ENCODE measurements at places on chromosomes 11 and 22.

GRCh38 chr11:20368438-20368837 lies 4.9 kb downstream of the HTATIP2 start:
- H3K36me3 ChIP-seq = 0 out of 2 replicates have a peak, but pooled peaks cover 1% of the 10 kb centered on the region
- DNase-seq = no peak
- H3K4me1 ChIP-seq = peaks cover 17% of the 10 kb centered on the region
- peak overlapping the region; percentile 26 for H3K27ac ChIP-seq
- no peak overlapping the region for H3K4me3 ChIP-seq
- no peaks in the 10 kb centered on the region for H3K27me3 ChIP-seq

GRCh38 chr11:65646958-65647701 lies 9.2 kb downstream of the SIPA1 start:
- no peak overlapping the region for H3K27ac ChIP-seq
- peaks cover 14% of the 10 kb centered on the region for H3K36me3 ChIP-seq
- no peaks in the 10 kb centered on the region for H3K27me3 ChIP-seq
- H3K4me3 ChIP-seq = no peak overlapping the region

GRCh38 chr22:25472382-25472781 lies 92.1 kb upstream of the GRK3 start:
- DNase-seq = no peak
- H3K27me3 ChIP-seq = no peaks in the 10 kb centered on the region
- peaks cover 5% of the 10 kb centered on the region for H3K4me1 ChIP-seq

GRCh38 chr11:72308226-72309073 lies 64.5 kb upstream of the PHOX2A start:
- DNase-seq = peak; percentile 98
- H3K27me3 ChIP-seq = no peaks in the 10 kb centered on the region
- no peak overlapping the region for H3K4me3 ChIP-seq

- H3K27ac ChIP-seq = peak overlapping the region; percentile 17
- no peaks in the 10 kb centered on the region for H3K27me3 ChIP-seq
- H3K4me3 ChIP-seq = no peak overlapping the region
- DNase-seq = peak; percentile 82
- H3K36me3 ChIP-seq = peaks cover 25% of the 10 kb centered on the region
Measured at GRCh38 chr11:74257959-74258553, 53.4 kb downstream of the P4HA3 start.

DNA sequence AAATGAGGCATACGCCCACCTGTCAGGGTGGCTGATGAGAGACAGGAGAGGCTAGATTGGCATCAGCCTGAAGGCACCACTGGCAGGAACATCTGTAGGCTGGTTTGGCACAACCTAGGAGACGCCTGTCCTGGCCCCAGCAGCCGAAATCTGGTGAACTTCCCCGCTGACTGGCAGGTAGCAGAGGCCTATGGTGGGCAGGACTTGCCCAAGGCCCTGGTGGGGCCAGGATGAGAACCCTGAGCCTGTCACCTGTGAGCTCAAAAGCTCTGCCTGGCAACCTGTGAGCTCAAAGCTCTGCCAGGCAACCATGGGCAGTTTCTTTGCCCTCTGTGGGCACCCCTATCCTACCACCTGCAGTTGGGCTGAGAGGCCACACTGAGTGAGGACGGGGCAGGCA lies 2.5 kb downstream of the DERL3 start:
- DNase-seq = no peak
- no peak overlapping the region for H3K27ac ChIP-seq
- H3K4me3 ChIP-seq = no peak overlapping the region

DNA sequence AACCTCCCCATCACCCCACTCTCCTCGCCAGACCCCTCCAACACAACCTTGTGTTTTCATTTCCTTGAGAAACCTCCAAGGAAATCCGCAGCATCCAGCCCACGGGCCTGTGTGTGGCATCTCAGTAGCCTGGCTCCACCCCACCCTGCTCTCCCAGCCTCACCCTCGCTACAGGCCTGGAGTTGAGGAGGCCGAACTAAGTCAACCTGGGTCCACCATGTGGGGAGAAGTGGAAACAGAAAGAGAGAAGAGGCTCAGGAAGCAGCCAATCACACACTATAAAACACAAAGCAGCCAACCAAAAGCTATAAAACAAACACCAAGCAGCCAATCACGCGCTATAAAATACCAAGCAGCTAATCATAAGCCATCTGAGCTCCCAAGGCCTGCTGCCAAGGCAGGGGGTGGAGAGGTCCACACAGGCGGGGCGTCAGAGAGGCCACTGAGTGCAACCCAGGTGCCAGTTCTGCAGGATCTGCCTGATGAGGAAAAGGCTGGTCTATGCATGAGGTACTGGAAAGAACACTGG lies 72.0 kb downstream of the MICAL3 start:
- no peaks in the 10 kb centered on the region for H3K36me3 ChIP-seq
- DNase-seq = no peak
- H3K4me3 ChIP-seq = no peak overlapping the region
- no peaks in the 10 kb centered on the region for H3K27me3 ChIP-seq
- peaks cover 10% of the 10 kb centered on the region for H3K4me1 ChIP-seq

- H3K27ac ChIP-seq = no peak overlapping the region
- H3K27me3 ChIP-seq = no peaks in the 10 kb centered on the region
- H3K4me3 ChIP-seq = no peak overlapping the region
- peak; percentile 16 for DNase-seq
- no peaks in the 10 kb centered on the region for H3K36me3 ChIP-seq
Measured at GRCh38 chr11:111476366-111476765, 35.8 kb downstream of the BTG4 start.

DNA sequence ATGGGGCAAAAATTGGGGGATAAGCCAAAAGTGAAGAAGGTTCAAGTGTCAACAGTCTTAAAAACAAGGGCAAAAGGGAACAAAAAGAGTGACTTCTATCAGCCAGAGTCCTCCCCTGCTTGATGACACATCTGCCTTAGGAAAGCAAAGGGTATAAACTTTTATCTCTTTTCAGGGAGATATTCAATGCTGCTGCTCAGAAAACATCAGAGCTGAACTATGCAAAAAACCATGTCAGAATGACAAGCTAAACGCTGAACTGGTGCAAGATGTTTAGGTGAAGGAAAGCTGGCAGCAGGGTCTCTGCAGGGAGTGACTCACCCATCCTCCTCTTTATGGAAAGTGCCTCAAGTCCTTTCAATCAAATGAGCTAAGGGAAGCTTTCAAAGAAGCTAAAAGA lies 24.7 kb downstream of the ALG9 start:
- H3K4me1 ChIP-seq = peaks cover 7% of the 10 kb centered on the region
- DNase-seq = peak; percentile 92
- H3K4me3 ChIP-seq = no peak overlapping the region

DNA sequence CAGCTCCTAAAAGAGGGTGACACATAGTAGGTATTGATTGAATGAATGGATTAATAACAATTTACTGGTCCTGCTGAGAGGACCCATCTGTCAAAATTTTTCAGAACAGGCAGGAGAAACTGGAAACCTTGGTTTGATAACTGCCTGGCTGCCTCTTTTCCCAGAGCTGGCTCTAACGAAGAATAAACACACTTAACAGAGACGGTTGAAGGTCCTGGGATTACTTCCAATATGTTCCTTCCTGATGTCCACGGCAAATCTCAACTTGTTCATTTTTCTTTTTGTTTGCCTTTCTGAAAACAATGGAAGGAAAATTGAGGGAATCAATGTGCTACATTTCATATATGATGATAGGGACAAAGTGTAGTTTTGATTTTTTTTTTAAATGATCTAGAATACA lies 76.5 kb upstream of the SYT13 start:
- DNase-seq = no peak
- H3K4me1 ChIP-seq = no peaks in the 10 kb centered on the region
- peaks cover 17% of the 10 kb centered on the region for H3K27me3 ChIP-seq

- H3K27ac ChIP-seq = no peak overlapping the region
- DNase-seq = no peak
- H3K27me3 ChIP-seq = peaks cover 32% of the 10 kb centered on the region
- no peak overlapping the region for H3K4me3 ChIP-seq
- no peaks in the 10 kb centered on the region for H3K36me3 ChIP-seq
- no peaks in the 10 kb centered on the region for H3K4me1 ChIP-seq
Measured at GRCh38 chr22:22137891-22138290, 106.7 kb upstream of the VPREB1 start.

- peak; percentile 76 for DNase-seq
- H3K4me3 ChIP-seq = no peak overlapping the region
- H3K27ac ChIP-seq = peak overlapping the region; percentile 63
- H3K27me3 ChIP-seq = no peaks in the 10 kb centered on the region
- no peaks in the 10 kb centered on the region for H3K36me3 ChIP-seq
Measured at GRCh38 chr22:18056161-18056666, 21.6 kb upstream of the PEX26 start.

DNA sequence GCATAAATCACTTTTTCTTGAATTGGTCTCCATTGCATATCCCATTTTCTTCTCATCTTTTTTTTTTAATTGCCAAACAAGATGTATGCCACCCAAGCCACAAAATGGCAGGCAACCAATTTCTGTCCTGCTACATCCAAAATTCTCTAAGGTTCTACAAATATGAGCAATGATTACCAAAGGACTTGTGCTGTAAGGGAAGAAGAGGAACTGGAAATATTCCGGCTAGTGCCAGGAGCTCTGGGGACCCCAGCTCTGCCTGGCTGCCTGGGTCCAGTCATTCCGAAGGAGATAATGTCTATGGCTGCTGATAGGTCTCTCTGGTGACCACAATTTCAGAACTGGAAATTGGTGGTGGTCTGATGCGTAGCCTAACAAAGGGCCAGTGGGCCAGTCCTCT lies 17.1 kb upstream of the SNX32 start:
- no peaks in the 10 kb centered on the region for H3K36me3 ChIP-seq
- H3K4me1 ChIP-seq = no peaks in the 10 kb centered on the region
- H3K27me3 ChIP-seq = peaks cover 14% of the 10 kb centered on the region
- no peak overlapping the region for H3K4me3 ChIP-seq
- no peak for DNase-seq
- no peak overlapping the region for H3K27ac ChIP-seq

- H3K36me3 ChIP-seq = no peaks in the 10 kb centered on the region
- H3K27ac ChIP-seq = no peak overlapping the region
- no peak for DNase-seq
- H3K27me3 ChIP-seq = no peaks in the 10 kb centered on the region
Measured at GRCh38 chr11:111776398-111777093, 10.4 kb upstream of the PPP2R1B start.

- no peak overlapping the region for H3K4me3 ChIP-seq
- no peaks in the 10 kb centered on the region for H3K36me3 ChIP-seq
- no peaks in the 10 kb centered on the region for H3K4me1 ChIP-seq
- DNase-seq = peak; percentile 35
Measured at GRCh38 chr11:107468596-107468995, 11.0 kb upstream of the CWF19L2 start.

GRCh38 chr11:2550606-2550970 lies 105.8 kb downstream of the KCNQ1 start:
- H3K4me3 ChIP-seq = no peak overlapping the region
- DNase-seq = no peak
- H3K36me3 ChIP-seq = no peaks in the 10 kb centered on the region
- no peak overlapping the region for H3K27ac ChIP-seq
- H3K27me3 ChIP-seq = peaks cover 41% of the 10 kb centered on the region

GRCh38 chr22:17868771-17869170 lies 94.5 kb upstream of the BID start:
- peaks cover 60% of the 10 kb centered on the region for H3K36me3 ChIP-seq
- H3K4me1 ChIP-seq = no peaks in the 10 kb centered on the region
- H3K27me3 ChIP-seq = no peaks in the 10 kb centered on the region
- no peak overlapping the region for H3K27ac ChIP-seq
- no peak for DNase-seq

DNA sequence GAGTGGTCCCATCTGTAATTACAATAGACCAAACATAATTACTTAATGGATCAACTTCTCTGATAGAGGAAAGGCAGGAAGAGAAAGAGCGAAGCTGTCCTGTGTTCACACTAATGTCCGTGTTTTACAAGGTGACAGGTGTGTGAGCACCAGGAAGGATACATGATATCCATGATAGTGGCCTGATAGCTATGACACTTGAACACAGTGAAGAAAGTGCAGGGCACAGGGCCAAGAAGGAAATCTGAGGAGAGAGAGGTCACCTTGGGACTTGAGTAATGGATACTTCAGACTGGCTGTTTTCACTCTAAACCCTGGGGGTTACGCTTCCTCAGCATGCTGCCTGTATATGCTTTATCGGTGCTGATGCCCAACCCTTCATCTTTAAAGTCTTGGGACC lies 29.4 kb downstream of the TUB start:
- H3K27ac ChIP-seq = no peak overlapping the region
- no peak overlapping the region for H3K4me3 ChIP-seq
- H3K36me3 ChIP-seq = peaks cover 2% of the 10 kb centered on the region
- H3K4me1 ChIP-seq = peaks cover 6% of the 10 kb centered on the region

- H3K27me3 ChIP-seq = no peaks in the 10 kb centered on the region
- no peak for DNase-seq
- 0 out of 2 replicates have a peak, but pooled peaks cover 2% of the 10 kb centered on the region for H3K36me3 ChIP-seq
- peaks cover 16% of the 10 kb centered on the region for H3K4me1 ChIP-seq
Measured at GRCh38 chr11:102147632-102148031, 37.4 kb downstream of the YAP1 start.

DNA sequence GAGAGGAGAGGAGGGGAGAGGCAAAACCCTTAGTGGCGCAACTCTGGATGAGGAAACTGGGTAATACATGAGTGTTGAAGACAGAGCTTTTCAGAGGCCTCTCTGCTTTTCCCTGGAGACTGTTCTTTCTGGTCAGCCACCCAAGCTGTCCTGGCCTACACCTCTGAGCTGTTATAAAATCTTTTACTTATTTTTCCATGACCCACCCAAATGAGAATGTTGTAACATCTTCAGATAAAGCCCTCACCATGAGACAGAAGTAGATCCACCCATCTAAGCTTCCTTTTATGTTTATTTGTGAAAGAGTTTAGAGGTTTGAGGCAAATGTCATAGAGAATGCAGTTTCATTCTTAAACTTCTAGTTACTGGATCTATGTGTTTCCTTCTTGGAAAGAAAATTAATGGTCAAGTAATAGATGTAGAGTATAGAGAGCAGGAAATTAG lies 20.3 kb upstream of the APLP2 start:
- no peak for DNase-seq
- H3K36me3 ChIP-seq = no peaks in the 10 kb centered on the region
- H3K27ac ChIP-seq = no peak overlapping the region

- H3K27ac ChIP-seq = no peak overlapping the region
- DNase-seq = no peak
- peaks cover 33% of the 10 kb centered on the region for H3K36me3 ChIP-seq
Measured at GRCh38 chr22:30304495-30305244, 15.4 kb upstream of the CASTOR1 start.

- DNase-seq = no peak
- no peak overlapping the region for H3K27ac ChIP-seq
- H3K4me1 ChIP-seq = no peaks in the 10 kb centered on the region
- no peaks in the 10 kb centered on the region for H3K27me3 ChIP-seq
- H3K36me3 ChIP-seq = no peaks in the 10 kb centered on the region
Measured at GRCh38 chr22:47780281-47780875, 1017.9 kb downstream of the TBC1D22A start.

GRCh38 chr22:44172370-44173108 lies 8.2 kb upstream of the PARVG start:
- peaks cover 2% of the 10 kb centered on the region for H3K36me3 ChIP-seq
- H3K27me3 ChIP-seq = no peaks in the 10 kb centered on the region
- H3K4me1 ChIP-seq = no peaks in the 10 kb centered on the region
- no peak overlapping the region for H3K4me3 ChIP-seq
- no peak for DNase-seq
- H3K27ac ChIP-seq = no peak overlapping the region

DNA sequence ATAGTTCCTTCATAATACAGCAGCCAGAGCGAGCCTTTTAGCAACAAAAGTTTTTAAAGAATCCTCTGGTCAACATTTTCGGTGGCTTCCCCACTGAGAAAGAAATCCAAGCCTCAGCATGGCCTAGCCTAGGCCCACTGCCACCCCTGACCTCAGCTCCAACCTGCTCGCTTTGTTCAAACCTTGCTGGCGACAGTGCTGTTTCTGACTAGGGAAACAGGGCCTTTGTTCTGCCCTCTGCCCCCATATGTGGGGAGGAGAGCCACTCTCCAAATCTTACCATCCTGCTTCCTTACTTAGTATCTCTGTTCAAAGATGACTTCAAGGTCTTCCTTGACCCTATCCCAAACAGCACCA lies 95.8 kb downstream of the CCDC83 start:
- peaks cover 11% of the 10 kb centered on the region for H3K4me1 ChIP-seq
- DNase-seq = no peak
- peaks cover 3% of the 10 kb centered on the region for H3K36me3 ChIP-seq
- no peak overlapping the region for H3K4me3 ChIP-seq

Data from IMR-90 (cell line).